ENCODE measurements at places on chromosomes 7 and 10.
A peak's percentile ranks its signal among the peaks of the same experiment; 100 is the strongest.

DNA sequence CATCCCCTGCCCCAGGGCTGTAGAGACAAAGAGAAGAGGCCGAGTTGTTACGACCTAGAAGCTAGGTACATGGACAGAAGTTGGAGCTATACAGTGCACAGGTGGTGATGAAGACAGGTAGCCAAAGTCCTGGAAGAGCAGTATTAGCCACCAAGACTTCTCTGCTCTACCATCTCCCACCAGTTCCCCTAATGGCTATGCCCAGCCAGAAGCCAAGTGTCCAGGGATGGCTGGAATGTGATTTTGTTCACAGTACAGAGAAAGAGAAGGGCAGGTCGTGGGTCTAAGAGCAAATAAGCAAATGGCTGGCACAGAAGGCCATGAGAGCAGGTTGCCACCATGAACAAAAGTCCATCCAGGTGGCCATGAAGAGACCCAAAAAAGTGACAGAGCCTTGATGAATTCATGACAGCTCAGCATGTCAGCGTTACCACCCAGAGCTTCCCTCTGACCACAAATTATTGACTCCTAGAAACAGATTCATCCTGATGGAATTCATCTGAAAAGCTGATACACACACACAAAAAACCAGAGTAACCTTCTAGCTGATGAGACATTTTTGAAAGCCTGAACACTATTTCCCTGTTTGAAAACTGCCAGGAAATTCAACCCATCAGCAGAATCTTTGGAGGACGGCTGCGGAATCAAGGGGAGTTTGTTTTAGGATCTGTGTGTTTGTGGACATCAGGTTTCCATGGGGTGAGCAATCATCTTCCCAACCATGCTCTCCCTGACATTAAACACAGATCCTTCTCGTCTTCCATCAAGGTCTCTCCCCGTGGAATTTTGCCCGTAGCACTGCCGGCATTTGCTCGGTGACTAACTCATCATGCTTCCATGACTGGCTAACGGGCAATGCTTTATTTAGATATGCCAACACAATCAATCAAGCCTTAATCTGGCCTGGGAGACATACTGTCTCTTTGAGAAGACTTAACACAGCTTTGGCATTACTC is 906.7 kb upstream of the AUTS2 start:
- no peak for DNase-seq
- H3K4me1 ChIP-seq = no peaks in the 10 kb centered on the region
- no peak overlapping the region for H3K4me3 ChIP-seq
- no peaks in the 10 kb centered on the region for H3K27me3 ChIP-seq

- no peaks in the 10 kb centered on the region for H3K27me3 ChIP-seq
- H3K4me1 ChIP-seq = no peaks in the 10 kb centered on the region
- H3K36me3 ChIP-seq = no peaks in the 10 kb centered on the region
- no peak overlapping the region for H3K4me3 ChIP-seq
Observed at GRCh38 chr10:34292194-34292565, 522.9 kb downstream of the PARD3 start.

GRCh38 chr7:94632338-94633013 is 23.5 kb downstream of the SGCE start:
- no peaks in the 10 kb centered on the region for H3K27me3 ChIP-seq
- no peak overlapping the region for H3K27ac ChIP-seq
- H3K4me3 ChIP-seq = no peak overlapping the region
- no peaks in the 10 kb centered on the region for H3K36me3 ChIP-seq
- DNase-seq = peak; percentile 50

DNA sequence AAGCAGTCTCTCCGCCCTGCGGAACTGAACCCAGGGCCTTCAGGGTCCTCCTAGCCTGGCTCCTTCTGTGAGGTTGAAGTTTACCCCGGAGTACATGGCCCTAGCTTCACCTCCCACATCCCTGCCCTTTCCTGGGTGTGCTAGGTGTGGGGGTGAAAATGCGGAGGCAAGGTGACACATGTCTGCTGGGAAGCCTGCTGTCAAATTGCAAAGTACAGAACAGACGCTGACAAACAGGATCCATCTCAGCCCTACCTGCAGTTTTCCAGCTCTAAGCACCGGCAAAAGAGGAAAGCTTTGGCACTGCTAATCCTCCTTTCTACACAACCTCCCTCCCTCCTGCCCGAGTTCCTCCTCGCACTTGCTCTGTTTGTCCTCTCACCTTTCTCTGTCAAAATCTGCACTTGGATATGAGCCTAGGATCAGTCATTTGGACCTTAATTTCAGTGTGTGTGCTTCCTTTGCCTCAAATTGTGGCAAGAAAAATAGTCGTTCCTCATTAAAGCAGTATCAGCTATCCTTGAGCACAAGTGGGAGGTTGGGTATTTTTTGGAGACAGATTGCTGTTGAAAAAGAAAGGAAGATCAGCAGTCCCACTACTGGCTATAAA is 14.4 kb upstream of the GPR15LG start:
- no peaks in the 10 kb centered on the region for H3K4me1 ChIP-seq
- DNase-seq = no peak
- no peak overlapping the region for H3K4me3 ChIP-seq

GRCh38 chr10:103772096-103772845 is 83.1 kb downstream of the SH3PXD2A start:
- H3K27me3 ChIP-seq = no peaks in the 10 kb centered on the region
- DNase-seq = peak; percentile 45
- H3K36me3 ChIP-seq = no peaks in the 10 kb centered on the region
- H3K27ac ChIP-seq = peak overlapping the region; percentile 43
- H3K4me3 ChIP-seq = peak overlapping the region; percentile 59

Data from trophoblast cell (in vitro differentiated cells and primary cell).